Uterus (tissue), 4 donors: ENCODE measurements at places on chromosomes 7 and 10.

- no peak for DNase-seq
Measured at GRCh38 chr7:28358423-28358868, 53.9 kb upstream of the CREB5 start.

- DNase-seq, result peak; percentile 96
Measured at GRCh38 chr10:101031128-101031795, at the start of the genes PDZD7 and SFXN3. TSS of gene PDZD7 (minus strand) at chr10:101031129. CDS start at chr10:101030219, 910 bp downstream. TSS of gene SFXN3 (plus strand) at chr10:101031234. CDS start at chr10:101034695, 3,461 bp downstream.

DNA sequence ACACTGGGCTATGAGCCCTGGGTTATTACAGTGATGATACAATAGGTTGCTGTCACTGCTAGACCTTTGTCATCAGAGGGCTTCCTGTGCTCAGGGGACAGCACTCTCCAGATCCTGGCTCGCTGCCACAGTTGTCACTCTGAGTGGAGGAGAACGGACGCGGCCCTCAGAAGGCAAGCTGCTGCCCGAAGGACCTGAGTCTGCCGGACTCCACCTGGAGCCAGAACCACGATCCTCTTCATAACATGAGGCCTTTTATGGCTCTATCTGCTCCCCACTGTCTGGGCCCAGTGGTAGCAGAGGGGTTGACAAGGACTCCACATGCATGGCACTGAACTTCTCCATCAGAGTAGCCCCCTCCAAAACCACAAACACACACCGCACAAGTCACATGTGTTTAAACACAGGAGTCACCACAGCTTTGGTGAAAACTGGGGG is 94.7 kb upstream of the EFCAB10 start:
- DNase-seq, result no peak

- DNase-seq, result no peak
Measured at GRCh38 chr7:150784120-150784736, 15.9 kb downstream of the TMEM176B start.

- DNase-seq, result peak; percentile 77
Measured at GRCh38 chr10:13993169-13993568, 337.6 kb downstream of the FRMD4A start.

DNA sequence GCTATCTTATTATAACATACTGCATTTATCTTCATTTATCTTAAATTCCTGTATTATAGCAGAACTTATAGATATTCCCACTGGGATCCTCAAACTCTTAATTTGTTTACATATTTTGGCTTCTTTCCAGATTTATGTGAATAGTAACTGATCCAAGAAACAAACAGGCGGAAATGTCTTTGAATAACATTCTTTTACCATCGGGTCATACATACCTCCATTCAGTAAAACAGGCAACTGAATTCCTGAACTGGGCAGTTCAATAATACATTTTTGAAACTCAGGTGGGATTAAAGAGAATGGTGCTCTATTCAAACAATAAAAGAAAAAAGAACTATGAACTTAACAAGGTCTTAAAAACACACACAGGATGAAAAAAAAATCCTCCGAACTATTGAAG is 337.4 kb downstream of the CRPPA start:
- no peak for DNase-seq

DNA sequence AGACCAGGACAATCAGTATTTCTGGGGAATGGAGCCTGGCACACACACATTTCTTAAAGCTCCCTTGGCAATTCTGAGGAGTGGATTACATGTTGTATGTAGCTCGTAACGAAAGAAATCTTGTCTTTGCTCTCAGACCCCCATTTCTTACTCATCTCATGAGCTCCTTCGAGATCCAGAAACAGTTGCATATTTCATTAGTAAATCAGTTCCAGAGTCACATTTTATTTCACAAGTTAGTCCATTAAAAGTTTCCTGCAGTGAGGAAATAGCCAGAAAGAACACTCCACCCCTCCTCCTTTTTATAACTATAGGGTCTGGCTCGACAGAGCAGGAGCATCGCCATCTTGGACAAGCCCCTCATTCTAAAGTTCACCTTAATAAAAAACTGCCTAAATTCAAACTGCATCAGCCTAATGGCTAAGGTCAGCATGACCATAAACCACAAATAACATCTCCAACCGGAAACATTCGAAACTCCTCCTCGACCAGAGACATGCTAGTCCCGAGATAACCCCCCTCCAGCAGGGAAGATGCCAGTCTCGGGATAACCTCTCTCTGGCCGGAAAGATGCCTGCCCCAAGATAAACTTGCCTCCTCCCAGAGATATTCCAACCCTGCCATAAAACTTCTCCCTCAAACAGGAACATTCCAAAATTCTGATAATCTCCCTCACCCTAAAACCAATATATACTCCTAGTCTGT is 7.4 kb downstream of the EGFR start:
- no peak for DNase-seq

DNA sequence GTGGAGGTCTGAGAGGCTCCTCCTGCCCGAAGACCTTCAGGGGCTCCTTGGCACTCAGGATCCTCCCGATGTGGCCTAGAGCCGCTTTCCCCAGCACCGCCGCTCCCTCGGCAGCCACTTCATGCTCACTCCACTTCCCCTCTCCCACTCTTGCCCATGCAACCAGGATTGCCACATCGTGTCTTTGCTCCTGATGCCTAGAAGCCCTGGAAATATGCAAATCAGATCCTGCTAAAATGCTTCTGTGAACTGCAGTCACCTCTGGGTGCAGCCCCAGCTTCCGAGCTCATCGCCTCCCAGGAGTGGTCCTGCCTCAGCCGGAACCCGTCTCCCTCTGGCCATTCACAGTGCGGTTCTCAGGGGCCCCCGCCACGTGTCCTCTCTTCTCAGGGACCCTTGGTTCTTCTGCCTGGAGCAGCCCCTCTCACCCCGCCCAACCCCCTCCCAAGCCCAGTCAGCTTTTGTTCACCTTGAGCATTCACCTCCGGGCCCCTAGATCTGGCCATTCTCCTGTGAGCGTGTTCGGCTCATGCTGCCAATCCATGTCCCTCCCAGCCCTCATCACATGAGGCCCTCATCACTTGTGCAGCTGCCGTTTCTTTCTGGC is 175.5 kb downstream of the ADARB2 start:
- no peak for DNase-seq

- peak; percentile 93 for DNase-seq
Measured at GRCh38 chr10:323651-324293, 188.5 kb downstream of the ZMYND11 start.
